Nephron progenitor cell (in vitro differentiated cells): ENCODE measurements at places on chromosomes 3 and 15.

DNA sequence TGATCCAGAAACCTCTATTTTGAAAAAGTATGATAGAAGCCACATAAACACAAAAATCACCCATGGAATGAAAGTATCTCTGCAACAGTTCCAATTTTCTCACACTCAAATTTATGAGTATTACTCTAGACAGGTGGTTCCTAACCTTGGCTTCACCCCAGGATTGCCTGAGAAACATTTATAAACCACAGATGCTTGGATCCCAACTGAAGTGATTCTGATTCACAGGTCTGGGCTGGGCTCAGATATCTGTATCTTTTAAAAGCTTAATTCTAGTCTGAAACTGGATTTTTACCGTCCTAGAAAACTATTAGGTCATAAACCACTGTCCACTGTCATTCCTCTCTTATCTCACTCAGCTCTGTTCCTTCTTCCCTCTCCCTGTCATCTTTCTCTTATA, 7.4 kb upstream of the SST start:
- DNase-seq, result no peak

DNA sequence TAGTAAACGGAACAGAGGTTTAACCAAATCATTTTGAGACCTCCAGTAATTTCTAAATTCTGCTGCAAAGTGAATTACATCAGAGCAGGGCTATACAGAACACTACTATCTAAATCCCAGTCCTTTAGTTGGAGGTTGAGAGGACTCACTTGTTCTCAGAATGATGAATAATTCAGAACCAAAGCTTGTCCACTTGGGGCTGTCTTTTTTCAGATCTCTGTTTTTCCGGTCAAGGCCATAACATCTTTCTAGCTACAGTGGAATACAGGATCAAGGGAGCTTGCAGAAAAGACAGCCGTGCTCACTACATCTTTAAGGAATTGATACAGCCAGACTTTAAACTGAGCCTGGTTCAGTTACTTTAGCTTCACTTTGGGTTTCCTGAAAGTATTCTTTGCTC, 194.5 kb downstream of the EFHB start:
- no peak for DNase-seq

DNA sequence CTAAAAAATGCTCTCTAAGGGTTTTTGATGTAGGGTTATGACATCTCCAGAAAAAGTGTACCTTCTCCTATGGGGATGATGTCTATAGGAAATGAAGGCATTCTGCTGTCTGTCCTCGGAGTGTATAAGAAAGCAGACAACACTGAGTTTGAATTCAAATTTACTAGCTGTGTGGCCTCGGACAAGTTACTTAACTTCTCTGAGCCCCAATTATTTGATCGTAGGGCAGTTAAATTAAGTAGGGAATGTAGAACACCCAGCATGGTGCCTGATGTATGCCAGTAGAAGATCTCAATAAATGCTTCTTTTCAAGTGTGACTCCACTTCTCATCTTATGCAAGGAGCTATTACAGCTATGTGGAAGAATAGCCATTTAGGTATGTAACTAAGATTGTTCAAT, 184.6 kb downstream of the CPNE4 start:
- no peak for DNase-seq

DNA sequence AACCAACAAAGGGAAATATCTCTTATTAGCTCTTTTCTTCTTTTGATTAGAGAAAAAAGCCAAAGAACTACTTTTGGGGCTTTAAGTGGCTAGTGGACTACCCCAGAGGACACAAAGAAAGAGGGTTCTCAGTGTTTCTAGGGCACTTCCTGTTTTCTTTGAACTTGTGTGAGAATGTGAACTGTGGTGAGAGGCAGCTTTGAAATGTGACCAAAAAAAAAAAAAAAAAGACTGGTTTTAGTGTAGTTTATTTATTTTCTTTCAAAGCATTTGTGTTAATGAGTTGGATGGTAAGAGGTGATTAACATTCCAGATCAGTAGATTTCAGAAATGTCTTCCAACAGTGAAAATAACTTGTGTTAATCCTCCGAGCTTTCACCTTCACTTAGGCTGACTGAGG, 32.4 kb downstream of the SELENOT start:
- DNase-seq, result no peak

GRCh38 chr3:71168880-71169411, 414.6 kb downstream of the FOXP1 start:
- DNase-seq, result peak; percentile 28

DNA sequence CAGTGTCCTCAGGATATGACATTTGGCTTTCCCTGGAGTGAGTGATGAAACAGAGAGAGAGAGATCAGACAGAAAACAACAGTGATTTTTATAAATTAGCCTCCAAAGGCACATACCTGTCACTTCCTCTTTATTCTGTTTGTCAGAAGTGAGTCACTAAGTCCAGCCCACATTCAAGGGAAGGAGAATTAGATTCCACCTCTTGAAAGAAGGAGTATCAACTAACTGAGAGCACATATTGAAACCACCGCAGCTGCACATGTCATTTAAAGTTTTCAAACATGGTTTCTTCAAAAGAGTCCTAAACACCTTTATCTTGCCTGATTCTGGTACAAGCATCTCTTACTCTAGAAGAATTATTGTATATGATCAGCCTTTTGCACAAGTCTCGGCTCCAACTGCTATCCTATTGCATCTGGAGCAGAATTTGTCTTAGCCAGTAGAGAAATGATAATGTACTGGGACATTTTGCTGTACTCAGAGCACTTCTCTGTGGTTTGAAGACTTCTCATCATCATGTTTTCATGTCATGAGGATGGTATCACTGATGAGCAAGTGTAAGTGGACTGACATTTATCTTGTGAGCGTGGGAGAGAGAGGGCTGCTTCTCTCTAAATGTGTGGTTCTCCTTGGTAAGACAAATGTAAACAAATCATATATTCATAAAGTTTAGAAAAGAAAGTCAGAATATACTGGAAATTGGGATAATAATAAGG, 338.9 kb upstream of the CFAP20DC start:
- DNase-seq, result no peak

- DNase-seq, result no peak
Measured at GRCh38 chr3:101120039-101120438, 126.8 kb upstream of the ABI3BP start.

DNA sequence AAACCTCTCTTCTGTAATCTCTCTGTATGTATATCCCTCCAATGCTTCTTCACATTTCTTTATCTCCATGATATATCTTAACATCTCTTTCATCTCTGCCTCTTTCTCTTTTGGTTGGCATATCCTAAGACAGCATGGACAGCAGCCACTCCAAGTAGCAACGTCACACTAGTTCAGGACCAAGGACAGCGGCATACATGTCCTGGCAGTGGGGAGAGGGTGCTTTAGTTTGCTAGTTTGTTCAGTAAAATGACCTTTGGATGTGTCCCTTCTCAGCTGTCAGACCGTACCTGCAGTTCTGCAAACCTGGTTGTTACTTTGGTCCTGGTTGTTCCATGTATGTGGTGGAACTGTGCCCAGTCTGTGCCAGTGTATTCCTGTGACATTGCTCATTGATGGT, 225.6 kb upstream of the ROPN1 start:
- DNase-seq, result peak; percentile 88

DNA sequence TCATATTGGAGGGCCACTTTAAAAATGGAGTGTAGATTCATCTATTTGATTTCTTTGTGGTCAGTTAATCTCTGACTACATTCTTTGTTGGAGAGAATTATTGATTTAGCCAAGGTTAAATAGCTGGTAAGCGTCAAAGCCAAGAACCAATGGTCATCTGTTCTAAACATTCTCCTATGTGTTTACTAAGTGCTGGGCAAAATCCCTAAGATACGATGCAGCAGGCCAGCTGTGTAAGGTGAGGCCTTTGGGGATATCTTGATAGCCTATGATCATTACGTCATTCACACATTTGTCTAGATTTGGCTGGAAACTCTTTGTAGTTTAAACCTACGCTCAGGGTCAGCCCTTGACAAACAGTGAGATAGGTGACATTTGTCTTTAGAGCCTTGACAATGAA, 236.2 kb downstream of the NR1D2 start:
- no peak for DNase-seq

- DNase-seq, result no peak
Measured at GRCh38 chr3:143236226-143236964, 116.8 kb downstream of the CHST2 start.
